ENCODE measurements at places on chromosomes 2 and 18.

GRCh38 chr2:120100627-120101026 lies 87.8 kb downstream of the EPB41L5 start:
- DNase-seq = no peak

DNA sequence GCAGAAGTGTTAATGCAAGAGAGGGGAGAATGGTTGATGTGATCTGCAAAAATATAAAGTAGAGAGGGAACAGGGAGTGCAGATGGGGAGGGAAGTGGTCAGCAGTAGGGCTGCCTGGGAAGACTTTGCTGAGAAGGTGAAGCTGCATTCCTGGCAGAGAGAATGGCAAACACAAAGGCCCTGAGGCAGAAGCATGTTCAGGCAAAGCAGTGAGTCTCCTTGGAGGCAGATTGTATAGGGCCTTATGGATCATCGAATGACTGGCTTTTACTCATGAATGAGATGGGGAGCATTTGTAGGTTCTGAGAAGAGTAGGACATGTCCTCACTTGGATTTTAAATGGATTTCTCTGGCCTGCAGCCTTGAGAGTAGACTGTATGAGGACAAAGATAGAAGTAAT lies 9.5 kb downstream of the ITGA6 start:
- DNase-seq = no peak

- DNase-seq = peak; percentile 69
Observed at GRCh38 chr2:233711312-233712008, 1.2 kb upstream of the UGT1A5 start.

- DNase-seq = peak; percentile 9
Observed at GRCh38 chr2:8121022-8121825, 560.6 kb upstream of the ID2 start.

GRCh38 chr2:106596844-106597243 lies 109.7 kb downstream of the CD8B2 start:
- DNase-seq = peak; percentile 26

DNA sequence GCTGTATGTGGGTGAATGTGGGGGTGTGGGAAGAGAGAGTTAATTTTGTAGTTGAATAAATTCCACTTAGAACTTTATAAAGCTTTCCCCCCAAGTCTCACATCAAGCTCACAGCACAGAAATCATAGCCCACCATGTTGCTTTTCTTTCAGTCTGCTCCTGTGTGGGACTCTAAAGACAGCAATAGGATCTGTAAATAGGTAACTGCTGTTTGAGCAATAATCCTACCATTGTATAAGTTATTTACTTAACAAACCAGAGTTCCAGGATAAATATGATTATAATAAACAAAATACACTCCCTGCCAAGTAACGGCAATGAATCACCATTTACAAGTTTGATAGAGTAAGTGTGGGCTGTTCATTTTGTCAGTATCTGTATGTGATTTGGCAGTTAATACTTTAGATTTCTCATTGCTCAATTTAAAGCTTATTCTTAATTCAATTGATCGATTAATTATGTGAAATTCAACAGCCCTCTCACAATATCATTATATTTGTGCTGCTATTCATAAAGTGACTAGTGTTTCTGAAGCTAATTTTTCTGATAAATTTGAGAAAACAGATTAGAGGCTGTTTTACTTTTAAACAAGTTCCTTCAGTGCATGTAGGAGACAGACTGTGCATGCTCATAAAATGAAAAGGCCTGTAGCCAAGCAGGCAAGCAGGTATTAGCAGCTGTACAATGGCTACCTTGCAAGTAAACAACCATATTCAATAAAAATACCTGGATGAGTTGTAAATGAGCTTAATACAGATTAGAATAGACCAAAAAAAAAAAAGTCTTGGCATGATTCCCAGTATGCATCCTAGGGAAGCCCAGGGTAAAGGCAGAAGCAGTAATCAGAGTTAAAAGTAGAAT lies 142.7 kb downstream of the PDE11A start:
- no peak for DNase-seq

GRCh38 chr2:110149330-110150220 lies 34.0 kb upstream of the MALL start:
- peak; percentile 85 for DNase-seq

DNA sequence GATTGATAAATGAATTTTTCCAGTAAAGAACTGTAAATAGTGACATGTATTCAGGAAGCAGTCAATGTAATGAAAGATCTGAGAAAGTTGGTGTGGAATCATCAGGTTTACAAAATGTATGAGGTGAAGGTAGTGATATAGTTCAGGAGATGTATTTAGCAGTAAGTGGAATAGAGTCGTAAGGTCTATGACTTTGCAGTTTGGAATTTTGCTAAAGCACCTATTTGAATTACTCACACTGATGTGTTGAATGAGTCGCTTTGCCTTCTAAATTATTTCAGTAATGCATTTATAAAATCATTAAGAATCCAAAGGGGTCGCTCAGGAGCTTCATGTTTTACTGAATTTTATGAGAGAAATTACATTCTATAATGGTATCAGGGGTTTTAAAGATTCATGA lies 713.7 kb downstream of the DSC3 start:
- DNase-seq = peak; percentile 1

DNA sequence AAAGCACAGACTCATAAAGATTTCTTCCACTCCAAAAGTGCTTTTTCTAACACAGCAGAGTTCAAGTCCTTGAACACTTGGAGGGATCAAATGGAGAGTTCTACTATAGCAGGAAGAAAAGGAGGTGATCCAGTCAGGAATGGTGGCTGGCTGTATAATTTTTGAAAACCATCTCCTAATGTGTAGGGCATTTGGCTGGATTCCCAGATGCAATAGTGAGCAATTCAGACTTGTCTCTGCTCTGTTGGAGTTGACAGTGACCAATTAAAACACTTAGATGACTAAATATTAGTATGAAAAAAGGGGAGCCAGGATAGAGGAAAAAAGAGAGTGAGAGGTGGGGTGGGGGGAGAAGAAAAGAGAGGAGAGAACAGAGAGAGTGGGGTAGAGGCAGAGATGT lies 5.3 kb upstream of the G6PC2 start:
- peak; percentile 12 for DNase-seq

GRCh38 chr2:228657807-228658402 lies 476.4 kb upstream of the SPHKAP start:
- peak; percentile 54 for DNase-seq

DNA sequence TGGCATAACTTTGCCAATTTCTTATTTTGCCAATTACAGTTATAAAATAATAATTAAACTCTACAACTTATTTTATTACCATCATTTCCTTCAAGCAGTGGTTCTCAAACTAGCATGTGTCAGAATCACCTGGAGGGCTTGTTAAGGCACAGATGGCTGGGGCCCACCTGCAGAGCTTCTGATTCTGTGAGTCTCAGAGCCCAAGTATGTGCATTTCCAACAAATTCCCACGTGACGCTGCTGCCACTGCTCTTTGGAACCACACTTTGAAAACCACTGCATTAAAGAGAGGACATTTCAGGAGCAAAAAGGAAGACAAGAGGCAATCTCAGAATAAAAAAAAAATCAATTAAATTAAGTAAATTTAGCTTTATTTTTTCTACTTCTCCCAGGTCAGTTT lies 94.0 kb upstream of the HNRNPA3 start:
- DNase-seq = no peak

DNA sequence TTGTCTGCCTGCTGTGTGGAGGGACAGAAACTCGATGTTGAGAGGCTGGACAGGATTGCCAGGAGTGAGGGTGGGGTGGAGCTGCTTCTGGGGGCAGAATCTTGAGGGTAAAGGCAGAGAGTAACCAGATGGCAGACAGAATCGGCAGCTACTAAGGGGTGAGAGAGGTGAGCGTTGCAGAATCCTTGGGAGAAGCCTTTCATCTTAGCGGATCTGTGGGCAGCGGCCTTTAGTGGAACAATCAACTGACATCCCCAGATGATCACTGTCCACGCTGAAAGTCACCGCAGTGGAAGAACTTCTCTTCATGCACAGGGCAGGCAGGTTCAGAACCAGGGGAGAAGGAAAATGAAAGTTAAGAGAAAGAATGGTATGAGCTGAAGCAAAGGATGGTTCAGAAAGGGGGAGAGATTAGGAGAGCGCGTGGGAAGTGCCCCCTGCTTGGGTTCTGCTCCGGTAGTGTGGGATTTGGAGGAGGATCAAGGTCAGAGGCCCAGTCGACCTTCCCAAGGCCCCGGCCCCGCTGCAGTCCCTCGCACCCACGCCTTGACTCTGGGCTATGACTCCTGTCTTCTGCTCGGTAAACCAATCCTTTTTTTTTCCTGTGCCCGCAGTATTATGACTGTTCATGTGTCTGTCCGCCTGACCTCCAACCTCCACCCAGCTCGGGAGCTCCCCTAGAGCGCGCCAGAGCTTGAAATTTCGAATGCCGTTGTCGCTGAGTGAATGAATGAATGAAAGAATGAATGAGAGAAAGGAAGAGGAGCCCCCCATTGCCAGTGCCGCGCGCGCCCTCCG lies 584 bp downstream of the BOLA3 start:
- peak; percentile 56 for DNase-seq

DNA sequence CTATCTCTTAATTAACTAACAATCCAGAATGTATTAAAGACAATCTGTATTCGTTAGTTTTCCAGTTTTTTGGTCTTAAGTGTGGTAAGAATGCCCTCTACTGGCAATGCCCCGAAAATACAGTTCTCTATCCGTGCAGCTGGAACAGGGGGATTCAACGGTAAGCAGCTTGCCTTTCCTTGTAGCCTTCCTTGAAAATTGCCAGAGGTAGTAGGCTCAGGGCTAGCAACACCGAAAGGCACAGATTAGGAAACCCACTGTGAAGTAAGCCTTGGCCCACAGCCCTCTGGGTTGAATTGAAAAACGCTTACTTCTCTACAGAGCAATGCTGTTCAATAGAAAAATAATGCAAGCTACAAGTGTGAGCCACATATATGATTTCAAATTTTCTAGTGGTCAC lies 17.1 kb upstream of the VPS4B start:
- DNase-seq = peak; percentile 67

DNA sequence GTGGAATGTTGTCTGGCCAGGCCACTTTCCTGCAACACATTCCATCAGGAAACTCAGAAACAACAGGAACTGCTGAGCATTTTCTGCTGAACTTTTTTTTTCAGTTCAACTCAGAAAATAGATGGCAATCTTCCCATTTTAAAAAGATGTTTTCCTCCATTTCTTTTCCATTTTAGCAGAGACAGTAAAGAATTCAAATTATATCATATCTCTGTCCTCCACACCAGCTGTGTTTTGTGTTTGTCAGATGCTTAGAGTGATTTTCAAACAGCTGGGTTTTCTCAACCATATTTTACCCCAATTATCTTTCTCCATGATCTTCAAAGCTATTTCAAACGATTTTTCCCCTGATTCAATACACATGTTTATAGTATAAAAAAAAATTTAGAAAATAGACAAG lies 713.4 kb downstream of the LRRTM4 start:
- no peak for DNase-seq

DNA sequence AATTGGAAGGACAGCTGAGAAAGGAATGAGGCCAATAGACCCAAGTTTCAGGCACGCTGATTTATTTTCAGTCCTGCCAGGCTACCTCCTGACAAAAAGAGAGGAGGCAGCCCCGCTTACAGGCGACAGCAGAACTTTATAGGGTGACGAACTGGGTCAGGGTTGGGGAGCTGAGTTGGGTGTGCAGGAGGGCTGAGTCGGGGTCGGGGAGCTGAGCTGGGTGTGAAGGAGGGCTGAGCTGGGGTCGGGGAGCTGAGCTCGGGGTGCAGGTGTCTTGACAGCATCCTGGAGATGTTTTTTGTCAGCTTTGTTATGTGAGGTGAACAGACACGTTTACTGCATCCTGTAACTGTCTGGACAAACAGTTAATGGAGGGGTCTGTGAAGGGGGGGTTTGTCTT lies 342.2 kb downstream of the ADCYAP1 start:
- DNase-seq = no peak
